NCI-H1048 (cell line): ENCODE measurements at places on chromosomes 12 and 14.

DNA sequence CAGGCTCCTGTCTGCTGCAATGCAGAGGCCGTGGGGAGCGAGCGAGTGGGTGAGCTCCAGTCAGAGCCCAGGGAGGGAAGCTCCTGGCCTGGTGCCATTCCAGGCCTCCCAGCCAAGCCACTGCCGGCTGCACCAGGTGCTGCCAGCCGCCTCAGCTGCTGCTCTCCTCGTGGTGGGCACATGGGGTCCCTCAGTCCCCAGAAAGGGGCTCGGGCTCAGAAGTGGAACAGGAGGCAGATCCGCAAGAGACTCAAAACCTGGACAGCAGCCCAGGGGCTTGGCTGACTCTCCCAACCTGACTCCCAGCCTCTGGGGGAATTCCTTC lies 2.4 kb downstream of the ABCB9 start:
- DNase-seq, result no peak

GRCh38 chr12:113276946-113277500 lies 55.8 kb downstream of the TPCN1 start:
- no peak for DNase-seq

DNA sequence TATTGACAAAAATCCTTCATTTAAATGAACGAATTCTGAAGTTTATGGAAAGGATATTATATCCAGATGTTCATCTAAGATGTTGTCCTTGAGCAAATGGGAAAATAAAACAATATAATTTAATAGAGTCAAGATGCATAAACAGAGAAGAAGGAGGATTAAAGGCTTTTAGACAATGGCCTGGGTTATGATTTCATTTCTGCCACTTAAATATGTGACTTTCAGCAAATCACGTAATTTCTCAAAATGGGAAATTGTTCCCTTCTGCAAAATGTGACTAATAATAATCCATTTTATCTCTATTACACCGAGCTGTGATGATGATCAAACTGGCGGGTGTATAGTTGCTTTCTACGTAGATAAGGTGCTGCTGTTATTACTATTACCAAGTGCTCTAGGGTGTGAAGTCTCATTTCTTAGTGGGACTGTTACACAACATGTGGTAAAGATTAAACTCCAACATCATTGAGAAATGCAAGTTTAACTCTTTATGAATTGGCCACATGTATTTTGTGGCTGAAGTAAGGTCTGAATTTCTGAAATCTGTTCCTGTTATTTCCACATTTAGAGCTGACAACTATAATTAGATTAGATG lies 157.0 kb downstream of the MYRFL start:
- DNase-seq, result no peak

GRCh38 chr12:128266086-128266485 lies 884 bp upstream of the TMEM132C start:
- no peak for DNase-seq

GRCh38 chr14:38297681-38298080 lies 41.8 kb upstream of the CLEC14A start:
- DNase-seq, result no peak

GRCh38 chr12:25670076-25671055 lies 117.3 kb upstream of the LMNTD1 start:
- no peak for DNase-seq

- no peak for DNase-seq
Measured at GRCh38 chr12:116354950-116355783, 77.7 kb upstream of the MED13L start.

DNA sequence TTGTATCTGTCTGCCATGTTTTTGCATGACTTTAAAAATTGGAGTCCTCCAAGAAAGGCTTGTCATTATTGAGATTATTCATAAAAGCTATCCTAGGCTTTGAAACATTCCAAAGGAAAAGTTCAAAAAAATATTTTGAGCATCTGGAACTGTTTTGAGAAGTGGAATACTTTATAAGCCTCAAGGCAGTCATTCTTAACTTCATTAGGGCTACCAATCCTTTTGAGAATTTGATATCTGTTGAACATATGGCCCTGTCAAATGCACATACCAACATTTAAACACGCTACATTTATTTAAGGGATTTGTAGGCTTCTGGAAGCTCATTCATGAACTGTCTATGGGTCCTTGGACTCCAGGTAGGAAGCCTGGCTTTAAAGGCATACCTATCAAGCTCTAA lies 77.0 kb downstream of the TMEM117 start:
- no peak for DNase-seq

- DNase-seq, result no peak
Measured at GRCh38 chr12:47079981-47080724, 394 bp upstream of the AMIGO2 start.

DNA sequence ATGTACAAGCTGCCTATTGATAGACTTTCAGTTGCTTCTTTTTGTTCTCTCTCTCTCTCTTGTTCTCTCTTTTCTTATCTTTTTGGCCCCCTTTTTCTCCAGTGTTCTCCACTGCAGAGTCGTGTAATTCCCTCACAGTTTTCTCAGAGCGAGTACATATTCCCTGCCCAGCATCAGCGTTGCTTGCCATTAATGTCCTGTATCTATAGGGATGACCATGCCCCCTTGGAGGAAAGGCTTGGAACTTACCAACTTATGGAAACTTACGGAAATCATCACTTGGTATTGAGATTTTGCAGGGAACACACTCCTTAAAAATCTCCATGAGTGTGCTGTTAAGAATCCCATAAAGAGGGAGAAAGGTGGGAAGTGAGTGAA lies 14.3 kb upstream of the COL2A1 start:
- DNase-seq, result no peak

- no peak for DNase-seq
Measured at GRCh38 chr12:13094367-13094766, 9.1 kb downstream of the GSG1 start.

DNA sequence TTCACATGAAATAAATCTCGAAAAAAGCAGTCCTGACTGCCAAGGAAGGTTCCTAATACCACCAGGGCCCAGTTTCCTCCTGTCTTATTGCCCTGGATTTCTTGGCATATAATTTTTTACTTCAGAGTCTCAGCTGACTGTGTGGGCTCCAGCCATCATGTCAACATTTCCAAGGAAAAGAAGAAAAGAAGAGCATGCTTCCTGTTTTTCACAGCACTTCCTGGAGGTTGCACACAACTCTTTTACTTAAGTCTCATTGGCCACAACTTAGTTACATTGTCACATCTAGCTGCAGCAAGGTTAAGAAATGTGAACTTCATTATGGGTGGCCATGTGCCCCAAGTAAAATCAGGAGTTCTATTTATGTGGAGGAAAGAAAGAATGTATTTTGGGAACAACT lies 24.3 kb downstream of the DACT1 start:
- no peak for DNase-seq

GRCh38 chr12:68470664-68471328 lies 138.6 kb upstream of the MDM1 start:
- no peak for DNase-seq

- DNase-seq, result peak; percentile 13
Measured at GRCh38 chr14:35406506-35407305, 2.2 kb upstream of the NFKBIA start.

DNA sequence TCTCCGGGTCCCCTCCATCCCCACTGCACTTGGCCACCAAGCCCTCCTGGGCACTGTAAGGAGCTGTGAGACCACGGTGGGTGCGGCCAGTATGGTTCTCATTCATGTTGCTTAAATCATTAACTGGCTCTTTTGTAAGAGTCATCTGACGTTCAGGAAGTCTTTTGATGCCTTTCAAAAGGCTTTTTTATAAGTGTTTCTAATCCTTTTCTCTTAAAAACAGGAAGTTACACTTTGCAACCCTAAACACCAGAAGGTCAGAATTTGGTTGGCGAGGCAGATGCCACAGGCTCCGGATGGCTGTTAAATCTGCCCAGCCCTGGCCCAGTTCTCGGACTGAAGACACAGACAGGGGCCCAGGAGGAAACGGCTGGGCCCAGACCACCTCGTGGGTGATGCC lies 26.1 kb upstream of the DIO3 start:
- DNase-seq, result no peak

GRCh38 chr12:117084405-117085317 lies 14.6 kb downstream of the TESC start:
- no peak for DNase-seq

DNA sequence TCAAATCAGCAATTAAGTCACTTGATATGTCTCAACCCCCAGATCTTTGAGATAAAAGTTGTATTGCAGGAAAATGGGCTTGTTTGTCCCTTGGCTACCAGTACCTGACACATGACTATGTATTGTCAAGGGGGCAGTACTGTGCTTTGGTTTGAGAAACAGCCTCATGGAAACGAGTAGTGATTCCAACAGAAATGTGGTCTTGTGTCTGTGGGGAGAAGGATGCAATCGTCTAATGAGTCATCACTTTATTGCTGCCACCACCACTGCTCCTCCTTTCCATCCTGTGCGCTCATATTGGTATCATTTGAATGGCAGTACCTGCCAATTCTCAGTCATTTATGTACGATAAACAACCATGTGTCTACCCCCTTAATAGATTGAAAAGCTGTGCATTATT lies 72.8 kb upstream of the ARHGAP5 start:
- DNase-seq, result no peak

GRCh38 chr12:94812345-94812744 lies 162.0 kb upstream of the TMCC3 start:
- DNase-seq, result no peak

DNA sequence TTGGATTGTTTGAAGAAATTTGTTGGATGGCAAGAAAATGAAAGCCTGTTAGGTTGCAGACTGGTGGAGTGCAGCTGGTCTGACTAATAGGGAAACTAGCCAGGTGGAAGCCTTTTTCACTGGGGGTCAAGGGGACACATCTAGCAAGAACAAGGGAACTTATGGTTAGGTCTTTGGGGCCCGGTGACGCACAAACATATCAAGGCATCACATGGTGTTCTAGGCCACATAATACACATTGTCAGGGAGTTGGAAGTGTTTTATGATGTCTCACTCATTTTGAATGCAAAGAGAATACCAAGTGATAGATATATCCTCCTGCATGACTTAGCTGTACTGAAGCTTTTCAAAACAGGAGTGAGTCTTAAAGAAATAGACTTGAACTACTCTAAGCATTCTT lies 351.2 kb downstream of the KCNH5 start:
- DNase-seq, result no peak

- DNase-seq, result no peak
Measured at GRCh38 chr14:105500036-105500725, 9.1 kb downstream of the TEDC1 start.

DNA sequence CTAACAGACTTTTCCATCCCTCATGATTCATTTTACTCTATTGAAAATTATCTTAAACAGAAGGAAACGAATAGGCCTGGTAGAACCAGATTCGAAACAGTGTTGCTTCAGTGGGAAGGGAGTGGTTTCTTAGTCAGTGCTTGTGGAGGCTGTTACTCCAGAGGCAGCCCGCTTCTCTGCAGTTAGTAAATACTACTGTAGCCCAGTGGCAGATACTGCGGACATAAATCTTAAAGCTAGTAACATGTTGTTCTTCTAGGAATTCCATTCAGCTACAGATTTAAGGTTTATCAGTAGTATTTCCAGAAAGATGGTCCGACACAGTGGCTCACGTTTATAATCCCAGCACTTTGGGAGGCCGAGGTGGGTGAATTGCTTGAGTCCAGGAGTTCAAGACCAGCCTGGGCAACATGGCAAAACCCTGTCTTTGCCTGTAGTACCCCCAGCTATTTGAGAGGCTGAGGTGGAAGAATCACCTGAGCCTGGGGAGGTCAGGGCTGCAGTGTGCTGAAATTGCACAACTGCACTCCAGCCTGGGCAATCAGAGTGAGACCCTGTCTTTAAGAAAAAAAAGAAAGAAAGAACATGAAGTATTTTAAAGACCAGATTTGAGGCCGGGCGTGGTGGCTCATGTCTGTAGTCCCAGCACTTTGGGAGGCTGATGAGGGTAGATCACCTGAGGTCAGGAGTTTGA lies 45.9 kb downstream of the DIP2B start:
- DNase-seq, result no peak

DNA sequence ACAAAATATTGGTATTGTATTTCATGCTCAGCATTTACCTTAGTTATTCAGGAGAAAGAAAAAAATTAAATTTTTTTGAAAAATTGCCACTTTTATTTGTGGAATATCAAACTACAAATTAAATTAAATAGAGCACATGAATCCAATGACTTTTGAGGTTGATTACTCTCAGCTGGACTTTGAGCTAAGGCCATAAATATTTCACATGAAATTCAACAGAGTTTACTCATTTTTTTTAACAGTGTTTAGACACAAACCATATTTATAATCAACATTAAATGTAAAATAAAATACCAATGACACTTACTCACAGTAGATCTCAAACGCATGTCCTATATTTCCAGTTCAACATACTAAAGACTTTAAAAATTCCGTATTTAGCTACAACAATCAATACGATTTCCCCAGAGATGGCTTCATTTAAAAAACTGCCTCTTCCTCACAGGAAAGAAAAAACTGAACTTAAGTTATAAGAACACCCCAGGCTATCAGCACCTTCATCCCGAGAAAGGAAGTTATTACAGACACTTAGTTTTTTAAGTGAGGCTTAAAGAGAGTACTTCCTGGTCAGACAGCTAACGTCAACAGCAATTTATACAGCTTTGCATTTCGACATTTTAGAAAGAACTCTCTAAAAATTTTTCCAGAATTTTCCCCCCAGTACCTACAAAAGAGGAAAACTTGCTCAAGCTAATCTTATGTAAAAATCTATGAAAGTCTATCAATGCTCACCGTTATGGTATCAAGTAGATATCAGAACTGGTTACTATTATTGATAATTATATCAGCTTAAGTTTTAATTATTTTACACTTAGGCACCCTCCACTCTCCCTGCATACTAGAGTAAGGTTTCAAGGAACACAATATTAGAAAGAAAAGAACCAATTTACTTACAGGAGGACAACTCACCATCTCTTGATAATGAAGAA lies 13.8 kb downstream of the TAOK3 start:
- DNase-seq, result no peak

DNA sequence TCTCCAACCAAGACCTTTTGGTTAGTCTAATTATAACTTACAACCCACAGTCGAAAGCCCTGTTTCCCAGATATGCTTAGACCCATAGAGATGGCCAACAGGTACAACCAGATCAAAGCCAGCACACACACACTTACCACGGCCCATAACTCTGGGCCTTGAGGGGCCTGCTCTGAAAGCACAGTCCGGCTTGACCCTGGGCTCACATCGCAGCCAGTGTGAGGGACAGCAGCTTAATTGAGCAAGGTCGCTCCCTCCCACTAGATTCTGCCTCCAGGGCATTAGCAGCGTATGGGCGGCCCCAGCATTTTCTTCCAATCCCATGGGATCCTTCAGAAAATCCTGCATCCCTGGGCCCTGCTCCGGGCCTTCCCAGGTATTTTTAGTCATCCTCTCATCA lies 157.4 kb upstream of the FKBP4 start:
- no peak for DNase-seq

DNA sequence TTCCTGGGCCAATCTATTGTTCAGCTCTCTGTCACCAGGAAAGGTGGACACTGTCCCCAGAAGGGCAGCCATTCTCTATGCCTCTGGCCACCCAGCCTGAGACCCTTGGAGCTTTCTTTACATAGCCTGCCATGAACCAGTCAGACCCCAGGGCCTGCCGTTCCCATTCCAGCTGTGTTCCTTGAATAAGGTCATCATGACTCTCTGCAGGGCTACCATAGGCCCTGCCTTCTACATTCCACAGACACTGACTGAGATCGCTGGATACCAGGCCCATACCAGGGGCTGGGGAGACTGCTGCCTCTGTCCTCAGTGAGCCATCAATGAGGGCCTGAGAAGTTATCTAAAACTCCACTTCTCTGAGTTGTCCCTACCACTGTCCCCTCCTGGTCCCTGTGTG lies 75.5 kb downstream of the SYNE3 start:
- DNase-seq, result no peak
